ENCODE measurements at places on chromosomes 12 and 14.

- no peak for DNase-seq
Measured at GRCh38 chr12:107788690-107789458, 14.4 kb downstream of the ASCL4 start.

GRCh38 chr14:99744873-99745224, 48.4 kb upstream of the EML1 start:
- no peak for DNase-seq

GRCh38 chr14:90963343-90963742, 97.1 kb downstream of the RPS6KA5 start:
- DNase-seq, result no peak

- DNase-seq, result no peak
Measured at GRCh38 chr12:47207340-47207717, 127.6 kb upstream of the AMIGO2 start.

- DNase-seq, result no peak
Measured at GRCh38 chr12:100267603-100268281, 765 bp downstream of the SCYL2 start.

DNA sequence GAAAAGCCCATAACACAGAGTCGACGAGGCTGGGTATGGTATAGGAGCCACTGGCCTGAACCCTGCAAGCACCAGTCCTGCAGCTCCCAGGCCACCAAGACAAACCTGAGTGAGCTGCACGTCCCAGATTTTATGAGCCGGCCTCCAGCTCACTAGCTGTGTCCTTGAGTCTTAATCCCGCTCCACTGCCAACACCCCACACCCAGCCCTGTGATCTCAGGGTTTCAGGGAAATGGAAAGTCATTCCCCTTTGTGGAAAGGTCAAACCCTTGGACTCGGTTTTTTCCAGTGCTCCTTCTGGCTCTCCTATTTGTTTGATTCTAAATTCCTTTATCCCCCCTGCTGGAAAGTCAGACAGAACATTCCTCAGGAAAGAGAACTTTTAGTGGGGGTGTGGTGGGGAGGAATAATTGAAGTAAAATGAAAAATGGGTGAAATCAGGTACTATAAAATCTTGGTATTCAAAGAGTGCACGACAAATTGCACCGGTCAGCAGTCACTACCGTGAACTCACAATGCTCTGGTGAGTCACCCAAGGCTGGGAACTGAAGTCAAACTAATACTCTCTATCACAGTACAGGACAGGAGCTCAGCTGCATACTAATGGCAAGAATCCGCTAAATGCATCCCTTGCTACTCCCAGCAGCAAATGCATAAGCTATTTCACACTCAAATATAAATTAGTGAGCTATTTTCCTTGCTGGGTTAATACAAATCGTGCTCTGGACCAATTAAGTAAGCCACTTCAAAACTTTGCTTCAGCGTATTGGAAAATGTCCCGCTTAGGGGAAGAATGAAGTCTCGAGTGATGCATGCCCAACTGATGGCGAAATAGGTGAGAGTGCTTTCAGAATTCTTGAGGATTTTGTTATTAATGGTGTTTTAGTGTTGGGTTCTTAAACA, 9.0 kb downstream of the PITPNM2 start:
- no peak for DNase-seq

DNA sequence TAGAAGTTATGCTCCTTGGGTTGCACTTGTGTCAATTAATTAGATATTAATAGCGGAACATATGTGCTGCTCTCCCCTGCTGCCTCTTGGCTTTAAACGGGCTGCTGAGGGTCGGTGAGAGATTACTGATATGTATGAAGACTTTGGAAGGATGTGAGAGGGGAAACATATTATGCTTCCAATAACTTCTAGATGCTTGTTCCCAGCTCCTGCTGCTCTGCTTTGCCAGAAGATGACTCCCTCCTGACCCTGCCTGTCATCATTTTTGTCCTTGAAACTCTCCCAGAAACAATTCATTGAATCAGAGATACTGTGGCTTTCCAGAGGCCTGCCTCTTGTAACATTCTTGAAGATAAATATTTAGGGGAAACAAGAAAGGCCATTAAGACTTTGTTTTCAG, 300.1 kb upstream of the STXBP6 start:
- DNase-seq, result no peak

DNA sequence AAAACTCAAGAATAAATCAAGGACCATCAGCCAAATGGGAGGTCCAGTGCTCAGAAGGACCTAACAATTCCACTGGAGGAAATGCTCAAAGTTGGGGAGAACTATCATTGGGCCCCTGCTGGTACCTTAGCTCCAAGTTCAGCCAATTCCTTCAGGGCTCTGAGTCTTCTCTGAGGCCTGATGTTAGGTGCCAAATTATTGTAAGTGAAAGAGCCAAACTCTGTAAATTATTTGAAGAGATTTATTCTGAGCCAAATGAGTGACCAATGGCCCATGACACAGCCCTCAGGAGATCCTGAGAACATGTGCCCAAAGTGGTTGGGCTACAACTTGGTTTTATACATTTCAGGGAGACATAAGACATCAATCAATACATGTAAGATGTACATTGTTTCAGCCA, 8.2 kb upstream of the TMEM263 start:
- DNase-seq, result no peak

GRCh38 chr12:50620109-50620977, 115.6 kb downstream of the DIP2B start:
- DNase-seq, result peak; percentile 75

DNA sequence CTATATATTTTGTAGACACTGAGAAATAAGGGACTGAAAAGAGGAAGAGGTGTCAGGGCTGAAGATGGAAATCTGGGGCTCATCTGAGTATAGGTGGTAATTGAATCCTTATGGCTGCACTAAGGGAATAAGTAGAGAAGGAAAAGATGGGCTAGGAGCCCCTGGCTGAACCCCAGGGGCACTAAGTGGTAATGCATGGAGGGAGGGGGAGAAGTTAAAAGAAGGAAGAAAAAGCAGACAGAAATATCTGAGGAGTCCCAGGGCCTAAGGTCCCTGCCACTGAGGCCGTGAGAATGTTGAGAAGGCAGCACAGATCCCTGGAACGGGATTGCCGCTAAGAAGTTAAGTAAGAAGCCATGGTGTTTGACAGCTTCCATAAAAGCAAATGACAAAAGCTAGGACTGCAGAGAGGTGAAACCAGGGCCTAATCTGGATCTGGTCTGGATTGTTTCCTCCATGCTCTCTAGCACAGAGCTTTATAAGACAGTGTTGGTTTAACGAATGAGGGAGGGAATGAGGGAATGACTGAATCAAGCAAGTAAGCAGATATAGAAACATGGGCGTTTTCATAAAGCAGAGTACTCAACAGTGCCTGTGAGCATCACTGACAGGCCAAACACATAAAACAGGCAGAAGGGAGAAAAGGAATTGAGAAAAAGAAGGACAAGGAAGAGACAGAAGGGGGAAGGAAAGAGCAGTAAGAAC, 92.9 kb downstream of the HMGA2 start:
- no peak for DNase-seq

GRCh38 chr14:105929327-105930081, 403.1 kb downstream of the TMEM121 start:
- DNase-seq, result peak; percentile 50

DNA sequence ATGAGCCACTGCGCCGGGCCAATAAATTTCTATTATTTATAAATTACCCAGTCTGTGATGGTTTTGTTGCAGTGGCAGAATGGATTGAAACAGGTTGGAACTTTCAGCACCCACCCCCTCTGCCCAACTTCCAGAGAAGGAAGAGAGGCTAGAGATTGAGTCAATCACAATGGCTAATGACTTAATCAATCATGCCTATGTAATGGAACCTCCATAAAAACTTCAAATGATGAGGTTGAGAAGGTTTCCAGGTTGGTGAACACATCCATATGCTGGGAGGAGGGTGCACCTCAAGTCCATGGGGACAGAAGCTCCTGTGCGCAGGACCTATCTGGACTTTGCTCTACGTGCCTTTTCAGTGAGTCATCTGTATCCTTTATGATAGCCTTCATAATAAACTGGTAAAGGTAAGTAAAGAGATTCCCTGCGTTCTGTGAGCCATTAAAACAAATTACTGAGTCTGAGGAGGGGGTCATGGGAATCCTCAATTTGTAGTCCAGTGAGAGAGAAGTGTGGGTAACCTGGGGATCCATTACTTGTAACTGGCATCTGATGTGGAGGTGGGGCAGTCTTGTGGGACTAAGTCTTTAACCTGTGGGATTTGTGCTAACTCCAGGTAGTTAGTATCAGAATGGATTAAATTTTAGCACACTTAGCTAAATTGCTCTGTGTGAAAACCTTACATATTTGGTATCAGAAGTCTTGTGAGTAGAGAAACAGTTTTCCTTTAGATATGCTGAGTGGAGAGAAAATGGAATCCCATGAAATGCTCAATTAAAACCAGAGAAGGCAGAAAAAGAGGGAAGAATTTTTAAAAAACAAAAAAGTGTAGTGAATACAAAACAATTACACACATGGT, 11.7 kb upstream of the NGDN start:
- DNase-seq, result no peak

DNA sequence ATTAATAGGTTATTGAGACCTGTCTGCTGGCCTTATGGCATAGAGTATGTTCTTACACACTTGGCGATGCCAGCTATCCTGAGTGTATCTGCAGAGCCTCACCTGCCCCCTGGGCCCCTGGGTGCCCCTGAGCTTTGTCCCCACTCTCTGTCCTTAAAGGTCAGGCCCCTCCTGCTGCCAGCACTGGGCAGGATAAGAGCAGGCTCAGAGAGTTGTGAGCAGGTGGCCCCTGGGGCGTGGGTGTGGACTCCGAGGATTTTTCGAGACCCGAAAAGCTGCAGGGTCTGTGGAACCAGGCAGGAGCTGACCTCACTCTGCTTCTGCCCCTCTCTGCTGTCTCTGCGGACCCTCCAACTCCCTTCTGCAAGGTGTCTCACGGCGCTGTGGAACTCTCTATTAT, 8.2 kb downstream of the HIP1R start:
- no peak for DNase-seq

- DNase-seq, result peak; percentile 91
Measured at GRCh38 chr12:54411391-54412241, 7.5 kb downstream of the ITGA5 start.
